Stimulated activated CD4-positive, alpha-beta T cell treated with anti-CD3 and anti-CD28 coated beads, Interleukin-15, amount 100 ng/mL, for 24 hours (primary cell): ENCODE measurements at places on chromosomes 7 and 10.

GRCh38 chr7:73345951-73346350 lies 18.0 kb downstream of the FKBP6 start:
- no peak for DNase-seq

DNA sequence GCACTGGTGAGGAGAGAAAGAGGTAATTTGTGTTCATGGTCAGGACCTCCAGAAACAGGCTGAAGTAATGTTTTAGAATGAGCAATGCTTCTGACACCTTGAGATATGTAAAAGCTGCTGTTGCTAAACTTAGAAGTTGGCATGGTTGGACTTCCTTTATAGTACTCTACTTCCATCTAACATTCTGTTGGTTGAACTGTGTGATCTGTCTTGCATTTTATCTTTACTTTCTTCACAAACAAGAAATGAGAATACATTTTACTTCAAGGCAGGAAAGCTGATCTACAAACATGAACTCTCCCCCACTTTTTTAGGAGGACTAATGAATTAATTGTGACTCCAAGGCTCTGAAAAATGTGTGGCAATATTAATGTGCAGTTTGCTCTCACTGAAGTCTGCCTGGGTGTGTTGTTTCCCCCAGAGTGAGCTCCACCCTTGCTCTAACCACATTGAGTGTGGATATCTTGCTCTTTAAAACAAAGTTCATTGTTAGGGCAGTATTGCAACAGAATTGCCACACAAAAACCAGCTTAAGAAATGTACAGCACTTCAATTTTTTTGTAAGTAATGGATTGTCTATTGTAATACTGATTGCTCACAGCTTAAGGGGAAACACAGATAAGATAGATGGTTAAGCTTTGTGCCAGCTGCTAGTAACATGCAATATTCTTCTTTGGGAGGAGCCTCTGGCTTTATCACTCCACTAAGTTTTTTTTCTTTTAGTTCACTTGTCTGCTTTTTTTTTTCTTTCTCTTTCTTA lies 69.0 kb downstream of the ADD3 start:
- no peak for DNase-seq

- DNase-seq, result no peak
Measured at GRCh38 chr7:71198887-71199286, 66.9 kb downstream of the GALNT17 start.

DNA sequence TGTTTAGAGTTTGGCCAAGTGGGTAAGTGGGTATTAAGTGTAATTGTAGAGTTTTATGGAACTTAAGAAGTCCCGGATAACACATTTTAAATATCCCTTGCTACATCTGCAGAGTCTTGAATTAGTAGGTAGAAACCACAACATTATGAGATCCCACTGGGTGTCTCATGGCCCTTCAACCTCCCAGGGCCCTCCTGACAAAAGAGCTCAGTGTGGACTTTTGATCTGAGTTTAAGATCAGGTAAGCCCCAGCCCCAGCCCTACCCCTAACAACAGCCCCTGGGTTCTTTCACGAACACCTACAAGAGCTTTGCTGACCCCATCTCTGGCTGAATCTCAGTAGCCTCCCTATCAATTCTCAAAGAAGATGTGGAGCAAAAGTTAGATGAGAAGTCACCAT lies 65.4 kb upstream of the STK17A start:
- no peak for DNase-seq

- DNase-seq, result peak; percentile 74
Measured at GRCh38 chr10:119030421-119031250, 1.1 kb downstream of the NANOS1 start.

DNA sequence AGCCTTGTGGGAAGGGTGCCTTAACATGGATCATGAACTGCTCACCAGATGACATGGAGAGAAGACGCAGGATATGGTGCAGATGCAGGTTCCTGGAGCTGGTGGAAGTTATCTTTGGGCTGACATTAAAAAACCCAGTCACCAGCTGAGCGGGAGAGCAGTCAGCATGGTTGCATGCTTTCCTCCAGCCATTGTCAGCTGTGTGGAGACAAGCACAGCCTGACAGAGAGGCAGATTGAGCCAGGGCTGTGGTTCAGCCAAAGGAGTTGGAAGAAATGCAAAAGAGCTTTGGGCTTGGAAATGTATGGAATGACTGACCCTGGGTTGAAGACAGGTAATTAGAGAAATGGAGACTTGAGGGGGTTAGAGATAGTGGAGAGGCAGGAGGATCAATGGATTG lies 79.7 kb downstream of the CPVL start:
- no peak for DNase-seq

GRCh38 chr7:7966141-7966734 lies 2.4 kb upstream of the GLCCI1 start:
- no peak for DNase-seq

DNA sequence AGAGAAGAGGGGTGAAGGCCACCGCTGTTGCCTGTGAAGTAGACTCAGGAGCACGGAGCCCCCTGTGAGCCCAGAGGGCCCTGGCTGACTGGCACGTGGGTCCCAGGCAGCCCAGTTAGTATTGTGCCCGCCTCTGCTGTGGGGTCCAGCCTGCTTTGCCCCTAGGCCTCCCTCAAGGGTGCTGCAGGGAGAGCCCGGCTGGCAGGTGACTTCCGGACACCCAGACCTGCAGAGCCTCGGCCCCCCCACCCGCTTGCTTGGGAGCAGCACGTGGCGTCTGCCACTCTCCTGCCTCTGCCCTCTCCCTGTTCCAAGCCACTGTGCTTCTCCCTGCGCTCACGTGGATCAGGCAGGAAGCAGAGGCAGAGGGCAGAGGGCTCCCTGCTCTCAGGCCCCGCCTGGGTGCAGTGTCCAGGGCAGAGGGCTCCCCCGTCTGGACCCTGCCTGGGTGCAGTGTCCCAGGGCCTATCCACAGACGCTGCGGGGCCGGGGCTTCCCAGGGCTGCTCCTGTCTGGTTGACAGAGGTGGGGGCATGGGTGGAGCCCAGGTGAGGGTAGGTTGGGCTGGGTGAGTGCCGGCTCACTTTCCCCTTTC lies 88.4 kb downstream of the DNAJB6 start:
- DNase-seq, result no peak

- DNase-seq, result no peak
Measured at GRCh38 chr10:55224007-55224781, 423.2 kb upstream of the PCDH15 start.

DNA sequence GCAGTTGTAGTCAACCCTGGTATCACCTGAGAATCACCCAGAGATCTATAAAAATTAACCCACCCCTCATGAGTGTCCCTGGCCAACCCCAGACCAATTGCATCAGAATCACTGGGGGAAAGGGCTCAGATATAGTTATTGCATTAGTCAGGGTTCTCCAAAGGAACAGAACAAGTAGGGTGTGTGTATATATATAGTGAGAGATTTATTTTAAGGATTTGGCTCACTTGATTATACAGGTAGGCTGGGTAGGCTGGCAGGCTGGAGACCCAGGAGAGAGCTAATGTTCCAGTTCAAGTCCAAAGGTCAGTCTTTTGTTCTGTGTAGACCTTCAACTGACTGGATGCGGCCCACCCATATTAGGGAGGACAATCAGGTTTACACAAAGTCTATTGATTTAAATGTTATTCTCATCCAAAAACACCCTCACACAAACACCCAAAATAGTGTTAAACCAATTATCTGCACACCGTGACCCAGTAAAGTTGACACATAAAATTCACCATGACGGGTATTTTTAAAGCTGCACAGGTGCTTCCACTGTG lies 372.9 kb upstream of the NFE2L3 start:
- no peak for DNase-seq

DNA sequence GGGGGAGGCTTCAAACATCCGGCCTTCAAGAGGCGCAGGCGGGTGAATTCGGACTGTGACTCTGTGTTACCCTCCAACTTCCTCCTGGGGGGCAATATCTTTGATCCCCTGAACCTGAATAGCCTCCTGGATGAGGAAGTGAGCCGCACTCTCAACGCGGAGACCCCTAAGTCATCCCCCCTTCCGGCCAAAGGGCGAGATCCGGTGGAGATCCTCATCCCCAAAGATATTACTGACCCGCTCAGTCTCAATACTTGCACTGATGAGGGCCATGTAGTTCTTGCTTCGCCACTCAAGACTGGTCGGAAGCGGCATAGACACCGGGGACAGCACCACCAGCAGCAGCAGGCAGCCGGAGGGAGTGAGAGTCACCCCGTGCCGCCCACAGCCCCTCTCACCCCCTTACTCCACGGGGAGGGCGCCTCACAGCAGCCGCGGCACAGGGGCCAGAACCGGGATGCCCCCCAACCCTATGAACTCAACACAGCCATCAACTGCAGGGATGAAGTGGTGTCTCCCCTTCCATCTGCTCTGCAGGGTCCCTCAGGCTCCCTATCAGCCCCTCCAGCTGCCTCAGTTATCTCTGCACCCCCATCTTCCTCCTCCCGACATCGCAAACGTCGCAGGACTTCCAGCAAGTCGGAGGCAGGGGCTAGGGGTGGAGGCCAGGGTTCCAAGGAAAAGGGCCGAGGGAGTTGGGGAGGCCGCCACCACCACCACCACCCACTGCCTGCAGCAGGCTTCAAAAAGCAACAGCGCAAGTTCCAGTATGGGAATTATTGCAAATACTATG lies 1.1 kb downstream of the MEPCE start:
- DNase-seq, result peak; percentile 52

DNA sequence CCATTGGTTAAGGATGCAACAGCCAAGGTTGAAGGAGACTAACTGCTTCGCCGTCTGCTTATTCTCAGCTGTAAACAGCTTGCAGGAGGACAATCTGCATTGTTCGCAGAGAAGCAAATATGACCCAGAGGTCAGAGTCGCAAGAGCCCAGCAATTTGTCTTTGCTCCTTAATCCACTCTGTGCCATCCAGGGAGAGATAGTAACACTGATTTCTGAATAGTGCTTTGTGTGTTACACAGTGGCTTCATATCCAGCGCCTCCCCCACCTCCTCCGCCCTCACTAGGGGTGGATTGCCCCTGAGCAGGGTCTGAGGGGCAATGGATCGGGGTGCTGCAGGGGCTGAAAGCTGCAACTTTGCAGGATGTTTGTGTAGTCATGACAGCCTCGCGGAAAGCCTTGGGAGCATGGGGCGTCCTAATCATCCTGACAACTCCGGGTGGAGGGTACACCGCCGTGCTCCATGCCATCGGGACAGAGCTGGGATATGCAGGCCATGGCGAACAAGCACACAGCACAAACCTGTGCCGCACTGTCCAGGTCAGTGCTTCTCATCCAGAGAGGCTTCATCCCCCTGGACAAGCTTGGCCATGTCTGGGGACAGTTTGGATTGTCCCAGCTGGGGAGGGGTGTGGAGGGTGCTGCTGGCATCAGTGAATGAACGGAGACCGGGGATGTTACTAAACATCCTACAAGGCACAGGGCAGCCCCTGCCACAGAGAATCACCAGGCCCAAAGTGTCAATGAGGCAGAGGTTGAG lies 103.1 kb upstream of the INSIG1 start:
- DNase-seq, result no peak

- peak; percentile 67 for DNase-seq
Measured at GRCh38 chr7:35424869-35425495, 171.1 kb upstream of the TBX20 start.
